ENCODE measurements at places on chromosomes 6 and 20.

DNA sequence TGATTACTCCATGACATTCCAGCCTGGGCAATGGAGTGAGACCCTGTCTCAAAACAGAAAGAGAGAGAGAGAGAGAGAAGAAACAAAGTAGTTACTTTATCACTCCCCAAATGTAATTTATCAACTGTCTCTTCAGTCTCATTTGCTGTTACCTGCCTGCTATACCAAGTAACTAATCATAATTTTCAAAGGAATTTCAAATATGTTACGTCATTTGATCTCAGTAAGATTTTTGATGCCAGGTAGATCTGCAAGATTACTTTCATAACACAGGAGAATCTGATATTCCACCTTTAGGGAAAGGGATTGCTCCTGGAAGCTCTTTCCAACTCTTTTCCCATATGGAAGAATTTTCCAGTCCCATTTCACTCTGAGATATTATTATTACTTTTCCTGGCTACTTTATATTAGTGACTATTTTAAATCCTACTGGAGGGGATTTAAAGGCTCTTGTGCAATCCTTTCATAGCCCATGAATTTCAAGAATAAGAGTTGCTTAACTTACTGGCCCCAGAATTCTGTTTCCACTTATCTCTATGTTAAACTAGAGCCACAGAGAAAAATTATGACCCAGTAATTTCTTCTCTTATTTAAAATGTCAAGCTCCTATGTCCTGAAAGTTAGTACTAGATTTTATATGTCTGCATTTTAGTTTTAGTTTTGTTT, 390.2 kb upstream of the FLRT3 start:
- DNase-seq = no peak

DNA sequence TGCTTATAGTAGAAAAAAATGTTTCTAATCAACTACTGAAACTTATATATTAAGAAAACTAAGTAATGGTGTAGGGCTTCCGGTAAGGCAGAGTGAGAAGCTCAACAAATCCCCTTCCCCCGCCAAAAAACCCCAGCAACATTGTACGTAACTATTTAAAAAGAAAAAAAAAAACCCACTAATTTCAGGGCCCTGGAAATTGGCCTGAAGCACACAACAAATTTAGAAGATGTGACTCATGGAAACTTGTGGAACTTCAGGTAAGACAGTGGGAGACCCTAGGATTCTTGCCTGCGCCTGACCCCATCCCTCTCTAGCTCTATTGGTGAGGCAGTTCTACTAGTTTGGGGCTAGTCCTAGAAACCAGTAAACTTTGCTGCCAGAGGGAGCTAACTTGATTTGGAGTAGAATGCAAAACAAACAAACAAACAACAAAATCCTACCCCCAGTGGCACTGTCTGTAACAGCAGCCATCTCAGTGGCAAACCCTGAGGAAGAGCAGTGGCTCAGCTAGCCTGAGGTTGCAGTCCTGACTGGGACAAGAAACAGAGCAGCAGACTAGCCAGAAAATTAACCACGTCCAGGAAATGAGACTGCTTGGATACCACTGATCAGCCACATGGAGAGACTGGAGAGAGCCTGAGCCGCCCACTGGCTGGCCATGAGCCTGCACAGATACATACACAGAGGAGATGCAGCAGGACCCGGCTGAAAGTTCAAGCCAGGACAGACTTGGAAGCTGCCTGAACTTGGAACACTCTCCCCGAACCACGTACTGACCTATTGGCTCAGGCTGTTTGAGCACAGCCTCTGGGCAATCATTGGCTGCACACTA, 135.1 kb downstream of the TBXT start:
- no peak for DNase-seq

GRCh38 chr6:104885518-104886043, 25.9 kb upstream of the HACE1 start:
- no peak for DNase-seq

DNA sequence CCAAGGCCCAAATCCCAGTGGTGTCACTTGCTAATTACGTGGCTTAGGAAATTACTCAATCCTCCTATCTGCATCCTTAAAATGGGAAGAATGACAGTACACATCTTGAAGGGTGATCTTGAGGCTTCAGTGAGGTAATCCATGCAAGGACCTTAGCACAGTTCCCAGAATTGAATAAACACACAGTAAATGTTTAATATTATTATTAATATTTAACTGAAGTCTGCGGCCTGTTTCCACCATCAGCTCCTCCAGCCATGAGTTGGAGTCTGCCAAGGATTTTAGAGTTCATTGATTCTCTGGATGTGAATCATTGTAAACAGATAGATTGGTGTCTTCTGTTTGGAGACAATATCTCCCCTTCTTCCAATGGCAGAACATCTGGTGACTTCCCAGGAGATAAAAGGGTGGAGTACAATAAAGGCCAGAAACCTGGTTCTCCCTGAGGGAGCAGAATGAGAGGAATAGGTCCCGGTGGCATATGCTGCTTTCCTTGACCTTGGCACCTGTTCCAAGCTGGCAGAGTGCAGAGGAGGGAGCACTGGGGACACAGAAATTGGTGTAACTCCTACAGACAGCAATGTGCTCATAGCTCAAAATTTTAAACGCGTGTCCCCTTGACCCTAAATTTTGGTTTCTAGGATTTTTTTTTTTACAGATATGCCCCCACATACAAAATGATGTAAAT, 25.4 kb downstream of the UNC5CL start:
- no peak for DNase-seq

- no peak for DNase-seq
These were observed 90.4 kb downstream of the DLL1 start for GRCh38 chr6:170200458-170200891.

GRCh38 chr6:18241208-18242038, 22.9 kb downstream of the DEK start:
- DNase-seq = no peak

- DNase-seq = no peak
These were observed 4.3 kb upstream of the SLC17A2 start for GRCh38 chr6:25934735-25935313.

DNA sequence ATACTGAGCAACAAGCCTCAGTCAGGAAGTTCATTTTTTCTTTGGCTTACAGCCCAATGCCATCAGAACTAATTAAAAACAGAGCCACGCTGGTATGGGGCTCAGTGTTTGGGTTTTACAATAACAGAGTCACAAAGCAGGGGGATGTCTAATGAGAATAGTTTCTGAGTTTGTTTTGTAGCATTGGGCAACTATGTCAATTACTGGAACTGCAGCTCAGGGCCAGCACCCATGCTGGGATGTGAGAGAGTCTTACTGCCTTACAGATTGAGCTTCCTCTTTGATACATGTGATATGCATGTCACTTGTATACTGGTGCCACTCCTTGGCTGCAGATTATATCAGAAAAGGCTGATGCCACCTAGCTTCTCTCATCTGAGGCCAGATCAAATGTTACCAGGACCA, 117.6 kb downstream of the TFAP2B start:
- DNase-seq = no peak

- DNase-seq = no peak
These were observed 148.0 kb downstream of the MANEA start for GRCh38 chr6:95725344-95725743.

DNA sequence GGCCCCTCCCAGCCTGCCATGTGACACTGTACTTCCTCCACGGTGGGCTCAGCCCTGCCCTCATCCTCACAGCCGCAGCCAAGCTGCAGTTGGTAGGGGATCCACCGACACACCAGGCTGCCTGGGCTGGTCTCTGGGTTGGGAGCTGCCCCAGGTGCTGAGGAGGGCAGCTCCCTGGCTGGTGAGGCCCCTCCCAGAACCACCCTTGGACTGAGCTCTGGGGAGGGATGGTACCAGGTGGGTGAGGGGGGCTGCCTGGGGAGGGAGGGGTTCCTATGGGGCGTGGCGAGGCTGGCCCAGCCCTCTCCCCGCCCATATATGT, 185 bp upstream of the TNFRSF6B start:
- no peak for DNase-seq

- DNase-seq = no peak
These were observed 63.1 kb downstream of the ASCC3 start for GRCh38 chr6:100818066-100818465.

GRCh38 chr6:156701966-156702365, 75.2 kb upstream of the ARID1B start:
- DNase-seq = no peak

- no peak for DNase-seq
These were observed 80.8 kb upstream of the FUCA2 start for GRCh38 chr6:143592335-143592734.

- peak; percentile 16 for DNase-seq
These were observed 62.5 kb downstream of the PYGB start for GRCh38 chr20:25310268-25310920.

GRCh38 chr6:150897400-150897943, 32.0 kb downstream of the MTHFD1L start:
- no peak for DNase-seq

GRCh38 chr6:96013531-96013930, 2.2 kb upstream of the FUT9 start:
- no peak for DNase-seq

DNA sequence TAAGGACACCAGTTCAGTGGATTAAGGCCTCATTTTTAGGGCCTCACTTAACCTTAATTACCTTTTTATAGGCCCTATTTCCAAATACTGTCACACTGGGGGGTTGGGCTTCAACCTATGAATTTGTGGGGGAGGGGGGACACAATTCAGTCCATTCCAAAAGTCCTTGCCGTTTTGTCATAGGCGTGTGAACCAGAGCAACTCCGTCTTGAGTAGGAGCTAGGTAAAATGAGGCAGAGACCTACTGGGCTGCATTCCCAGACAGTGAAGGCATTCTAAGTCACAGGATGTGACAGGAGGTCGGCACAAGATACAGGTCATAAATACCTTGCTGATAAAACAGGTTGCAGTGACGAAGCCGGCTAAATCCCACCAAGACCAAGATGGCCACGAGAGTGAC, 113.5 kb upstream of the SNX9 start:
- DNase-seq = no peak

DNA sequence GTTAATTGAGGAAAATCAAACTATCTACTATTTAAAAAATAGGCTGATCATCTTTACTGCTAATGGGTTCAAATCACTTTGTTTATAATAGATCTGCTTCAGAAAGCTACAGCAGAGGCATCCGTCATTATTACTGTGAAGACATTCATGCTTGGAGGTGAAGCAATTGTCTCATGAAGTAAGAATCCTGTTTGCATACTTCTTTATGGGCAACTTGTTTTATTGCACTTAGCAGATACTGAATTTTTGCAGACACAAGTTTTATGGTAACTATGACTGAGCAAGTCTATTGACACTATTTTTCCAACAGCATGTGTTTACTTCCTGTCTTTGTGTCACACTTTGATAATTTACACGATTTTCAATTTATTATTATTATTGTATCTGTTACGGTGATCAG, 573.9 kb downstream of the RFPL4B start:
- DNase-seq = no peak

DNA sequence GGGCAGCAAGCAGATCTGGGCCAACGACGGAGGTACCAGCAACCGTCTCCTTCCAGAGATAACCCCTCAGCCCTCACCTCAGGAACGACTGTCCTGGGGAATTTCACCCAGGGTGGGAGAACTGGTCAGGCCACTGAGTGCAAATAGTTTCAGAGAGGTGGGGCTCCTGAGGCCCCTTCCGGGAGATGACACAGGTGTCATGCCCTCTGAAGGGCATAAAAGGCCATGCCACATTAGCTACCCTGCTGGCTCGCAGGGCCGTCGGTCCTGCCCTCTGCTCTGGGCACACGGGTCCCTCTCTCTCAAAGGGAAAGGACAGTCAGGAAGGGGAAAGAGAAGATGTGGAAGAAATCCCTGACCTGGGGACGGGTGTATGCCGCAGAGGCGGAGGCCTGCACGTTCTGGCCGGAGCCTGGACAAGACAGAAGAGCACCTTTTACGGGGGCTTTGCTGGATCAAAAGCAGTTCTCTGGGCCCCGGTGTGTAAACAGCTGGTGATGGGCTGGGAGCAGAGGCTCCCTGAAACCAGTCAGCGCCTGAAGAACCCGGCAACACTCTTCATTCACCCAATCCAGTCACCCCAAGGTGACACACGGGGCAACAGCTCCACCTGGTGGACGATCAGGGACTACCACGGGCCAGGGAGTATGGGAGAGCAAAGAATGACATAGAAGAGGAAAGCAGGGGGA, 6.4 kb upstream of the TAF8 start:
- DNase-seq = peak; percentile 93

DNA sequence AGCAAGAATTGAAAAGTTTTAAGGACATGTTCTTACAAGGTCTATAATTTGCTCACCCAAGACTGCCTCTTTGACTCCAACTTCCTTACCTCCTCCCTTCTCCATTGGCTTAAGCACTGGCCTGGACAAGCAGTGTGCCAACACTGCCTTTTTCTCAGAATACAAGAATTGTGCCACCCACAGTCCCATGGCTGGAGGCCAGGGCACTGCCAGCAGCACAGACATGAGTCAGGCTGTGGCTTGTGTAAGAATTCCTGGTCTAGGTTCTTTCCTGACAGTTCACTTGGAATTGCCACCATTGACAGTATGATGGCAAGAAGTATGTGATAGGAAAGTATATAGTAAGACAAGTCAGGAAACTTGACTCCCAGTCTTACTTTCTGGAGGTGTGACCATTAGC, 202.7 kb upstream of the MARCKS start:
- no peak for DNase-seq

DNA sequence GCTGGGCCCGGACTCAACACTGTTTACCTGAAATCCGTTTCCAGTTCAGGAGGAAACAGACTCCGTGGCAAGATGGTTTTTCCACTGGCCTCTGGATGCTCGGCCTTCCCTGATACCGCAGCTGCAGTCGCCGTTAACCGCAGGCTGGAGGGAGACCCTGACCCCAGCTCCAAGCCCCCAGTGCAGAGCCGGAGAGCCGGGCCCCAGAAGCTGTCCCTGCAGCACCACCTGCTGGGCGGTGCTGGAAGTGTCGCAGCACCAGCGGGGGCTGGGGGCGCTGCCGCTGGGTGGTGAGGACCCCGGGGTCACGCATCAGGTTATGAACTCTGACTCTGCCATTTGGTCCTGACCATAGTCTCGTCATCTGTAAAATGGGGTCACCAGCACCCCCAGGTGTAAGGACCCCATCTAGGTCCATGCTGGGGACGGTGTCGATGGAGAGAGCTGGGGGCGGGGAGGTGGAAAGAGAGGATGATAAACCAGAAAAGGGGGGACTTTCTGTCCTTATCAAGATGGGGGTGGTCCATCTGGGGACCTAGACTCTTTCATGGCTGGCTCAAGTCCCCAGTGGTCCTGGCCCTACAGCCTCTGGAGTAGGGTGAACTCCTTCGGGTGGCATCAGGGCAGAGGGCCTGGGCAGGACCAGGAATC, 20.8 kb upstream of the CHRNA4 start:
- peak; percentile 24 for DNase-seq

- no peak for DNase-seq
These were observed 38.0 kb downstream of the TGM3 start for GRCh38 chr20:2333821-2334220.

GRCh38 chr20:11453430-11453829, 464.3 kb upstream of the BTBD3 start:
- no peak for DNase-seq

GRCh38 chr6:2695454-2696095, 55.1 kb downstream of the MYLK4 start:
- DNase-seq = no peak

Measured in activated CD4-positive, alpha-beta T cell treated with anti-CD3 and anti-CD28 coated beads for 1 hour (primary cell).